ENCODE measurements at places on chromosomes 7 and 10. TPM values are rescaled to one million over a fixed set of nuclear protein-coding genes. Genes with fewer than 3 reads are reported as not detected.

RNF32 gene
- 0.77 TPM for total RNA-seq

DOCK4 gene
- total RNA-seq, result 26.6 TPM

CFAP46 gene
- under 0.01 TPM for total RNA-seq

CUBN gene
- total RNA-seq, result 0.77 TPM

ANKRD1 gene
- 169 TPM for total RNA-seq

IFRD1 gene
- total RNA-seq, result 40.3 TPM

HOXA11 gene
- under 0.01 TPM for total RNA-seq

CLDN15 gene
- total RNA-seq, result 4.2 TPM

PON1 gene
- not detected for total RNA-seq

AKR1C2 gene
- 73.6 TPM for total RNA-seq

DNMBP gene
- 21.1 TPM for total RNA-seq

UPK3B gene
- total RNA-seq, result not detected

CALML5 gene
- total RNA-seq, result not detected

Data from regular cardiac myocyte (primary cell).